ENCODE measurements at places on chromosomes 5 and 9. TPM values are rescaled to one million over a fixed set of nuclear protein-coding genes. Genes with fewer than 3 reads are reported as not detected.

DNA sequence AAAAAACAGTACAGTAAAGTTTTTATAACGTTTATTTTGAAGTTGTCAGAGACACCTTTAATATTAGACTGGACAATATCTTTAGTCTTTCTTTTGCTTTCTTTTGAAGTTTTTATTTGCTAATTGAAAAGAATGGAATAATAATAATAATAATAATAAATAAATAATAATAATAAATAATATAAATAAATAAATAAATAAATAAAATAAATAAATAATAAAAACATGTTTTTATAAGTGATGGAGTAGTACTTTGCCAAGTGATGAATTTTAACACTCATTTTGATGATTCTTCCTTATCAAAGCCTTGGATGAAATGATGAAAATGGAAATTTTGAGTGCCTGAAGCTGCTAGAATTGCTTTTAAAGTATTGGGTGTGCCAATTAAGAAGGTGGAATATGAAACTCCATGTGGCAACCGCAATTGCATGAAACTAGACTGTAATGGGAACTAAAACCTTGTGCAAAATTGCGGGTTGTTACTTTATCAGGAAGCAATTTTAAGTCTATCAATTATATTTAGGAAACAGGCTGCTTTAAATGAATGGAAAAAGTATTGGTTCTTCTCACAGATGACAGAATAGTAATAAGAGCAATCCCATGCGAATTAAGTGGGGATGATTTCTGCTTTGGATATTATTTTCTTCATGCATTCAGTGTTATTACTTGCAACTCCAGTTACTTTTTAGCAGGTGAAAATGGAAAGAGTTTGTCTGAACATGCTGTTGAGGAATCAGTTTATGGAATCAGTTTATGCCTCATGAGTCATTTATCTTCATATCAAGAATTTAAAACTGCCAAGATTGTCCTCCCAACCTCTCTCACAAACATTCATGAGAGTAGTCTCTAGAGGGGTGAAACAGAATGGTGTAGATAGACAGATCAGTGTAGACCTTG lies 4.6 kb downstream of the ANXA1 start:
- DNase-seq, result no peak
- peaks cover 49% of the 10 kb centered on the region for H3K4me1 ChIP-seq
- H3K27ac ChIP-seq, result peak overlapping the region; percentile 8
- no peaks in the 10 kb centered on the region for H3K27me3 ChIP-seq
- peaks cover 24% of the 10 kb centered on the region for H3K36me3 ChIP-seq
- H3K4me3 ChIP-seq, result no peak overlapping the region

The ACTBL2 gene
- total RNA-seq, result 0.59 TPM

The LCN2 gene
- total RNA-seq, result 2.3 TPM

The FBXL7 gene
- total RNA-seq, result 7.6 TPM

DNA sequence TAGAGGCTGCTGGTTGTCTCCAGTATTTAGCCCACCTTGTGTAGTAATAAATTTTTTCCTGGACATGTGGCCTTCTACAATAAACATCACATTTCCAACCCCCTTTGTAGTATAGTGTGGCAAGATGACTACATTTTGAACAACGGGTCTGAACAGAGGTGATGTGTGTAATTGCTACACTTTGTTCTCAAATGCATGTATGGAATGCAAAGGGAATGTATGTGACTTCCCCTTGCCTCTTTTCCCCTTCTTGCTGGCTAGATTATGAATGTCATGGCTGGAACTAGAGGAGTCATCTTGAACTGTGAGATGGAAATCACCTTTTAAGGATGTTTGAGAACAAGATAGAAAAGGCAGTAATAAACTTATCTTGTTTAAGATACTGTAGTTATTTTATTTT lies 54.5 kb downstream of the PRR16 start:
- no peak overlapping the region for H3K27ac ChIP-seq
- no peaks in the 10 kb centered on the region for H3K4me1 ChIP-seq
- no peaks in the 10 kb centered on the region for H3K27me3 ChIP-seq
- no peak for DNase-seq
- H3K4me3 ChIP-seq, result no peak overlapping the region

DNA sequence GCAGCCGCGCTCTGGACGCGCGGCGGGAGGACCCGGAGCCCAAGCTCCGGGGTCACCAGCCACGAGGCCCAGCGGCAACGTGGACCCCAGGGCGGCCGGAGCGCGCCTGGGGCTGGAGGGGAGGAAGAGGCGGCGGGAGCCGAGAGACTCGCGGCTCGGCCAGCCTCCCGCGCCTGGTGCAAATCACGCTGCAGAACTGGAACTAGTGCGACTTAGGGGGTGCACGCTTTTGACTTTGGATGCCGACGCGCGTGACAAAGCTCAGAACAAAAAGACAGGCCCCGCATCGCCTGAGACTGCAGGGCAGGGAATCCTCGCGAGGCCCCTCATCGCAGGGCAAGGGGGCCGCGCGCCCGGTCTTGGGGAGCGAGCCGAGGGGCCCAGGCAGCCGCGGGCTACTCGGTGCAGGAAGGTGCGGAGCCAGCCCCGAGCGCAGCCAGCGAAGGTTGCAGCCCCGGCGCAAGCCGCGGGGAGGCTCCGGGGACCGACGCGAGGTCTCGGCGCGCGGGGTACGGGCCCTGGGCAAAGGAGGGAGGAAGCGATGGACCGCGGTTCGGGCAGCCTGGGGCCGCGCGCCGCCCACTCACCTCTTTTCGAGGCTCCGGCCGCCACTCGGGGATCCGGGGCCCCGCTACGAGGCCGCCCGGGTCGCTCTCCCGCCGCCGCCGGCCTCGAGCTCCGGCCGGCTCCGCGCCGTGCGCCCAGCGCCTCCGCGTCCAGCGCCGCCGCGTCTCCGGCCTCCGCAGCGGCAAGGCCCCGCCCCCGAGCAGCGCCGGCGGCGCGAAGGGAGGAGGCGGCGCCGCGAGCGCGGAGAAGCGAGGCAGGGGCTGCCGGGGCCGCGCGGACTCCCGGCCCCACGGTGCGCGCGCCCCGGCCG lies at the start of gene GOLM1:
Gene GOLM1, minus strand, starts transcription at position 735 of the 877 bp plus-strand sequence. CDS start 20,238 bp downstream, outside the sequence.
- peak within 1 kb of the TSS; percentile 90 for H3K4me3 ChIP-seq
- peak within 1 kb of the TSS; percentile 86 for H3K27ac ChIP-seq
- H3K4me1 ChIP-seq, result peaks cover 13% of the 10 kb centered on the region
- no peaks in the 10 kb centered on the region for H3K36me3 ChIP-seq
- DNase-seq, result peak; percentile 55
- H3K27me3 ChIP-seq, result no peaks in the 10 kb centered on the region

- H3K27me3 ChIP-seq, result no peaks in the 10 kb centered on the region
- H3K4me1 ChIP-seq, result peaks cover 20% of the 10 kb centered on the region
- DNase-seq, result no peak
- H3K4me3 ChIP-seq, result no peak overlapping the region
Measured at GRCh38 chr9:127030814-127031740, 91.4 kb downstream of the ANGPTL2 start.

Measured in thyroid gland (tissue), 4 donors.